Small intestine (tissue), 16 donors: ENCODE measurements at places on chromosomes 2 and 18.

DNA sequence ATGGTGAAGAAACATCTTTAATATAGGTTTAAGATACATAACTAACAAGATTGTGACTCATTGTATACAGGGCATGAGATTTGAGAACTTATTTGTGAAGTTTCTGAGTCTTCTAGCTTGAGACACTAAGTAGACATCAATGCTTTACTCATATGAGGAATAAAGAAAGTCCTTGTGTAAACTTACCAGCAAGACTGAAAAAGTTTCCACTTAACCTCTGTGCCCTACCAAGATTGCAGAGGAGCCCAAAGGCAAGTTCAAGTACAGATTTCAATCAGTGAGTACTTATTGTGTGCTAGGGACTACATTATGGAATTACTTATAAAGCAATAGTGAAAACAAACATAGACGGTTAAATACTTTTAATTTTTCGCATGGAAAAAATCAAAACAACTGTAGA, 1041.2 kb upstream of the CELF4 start:
- DNase-seq: no peak

DNA sequence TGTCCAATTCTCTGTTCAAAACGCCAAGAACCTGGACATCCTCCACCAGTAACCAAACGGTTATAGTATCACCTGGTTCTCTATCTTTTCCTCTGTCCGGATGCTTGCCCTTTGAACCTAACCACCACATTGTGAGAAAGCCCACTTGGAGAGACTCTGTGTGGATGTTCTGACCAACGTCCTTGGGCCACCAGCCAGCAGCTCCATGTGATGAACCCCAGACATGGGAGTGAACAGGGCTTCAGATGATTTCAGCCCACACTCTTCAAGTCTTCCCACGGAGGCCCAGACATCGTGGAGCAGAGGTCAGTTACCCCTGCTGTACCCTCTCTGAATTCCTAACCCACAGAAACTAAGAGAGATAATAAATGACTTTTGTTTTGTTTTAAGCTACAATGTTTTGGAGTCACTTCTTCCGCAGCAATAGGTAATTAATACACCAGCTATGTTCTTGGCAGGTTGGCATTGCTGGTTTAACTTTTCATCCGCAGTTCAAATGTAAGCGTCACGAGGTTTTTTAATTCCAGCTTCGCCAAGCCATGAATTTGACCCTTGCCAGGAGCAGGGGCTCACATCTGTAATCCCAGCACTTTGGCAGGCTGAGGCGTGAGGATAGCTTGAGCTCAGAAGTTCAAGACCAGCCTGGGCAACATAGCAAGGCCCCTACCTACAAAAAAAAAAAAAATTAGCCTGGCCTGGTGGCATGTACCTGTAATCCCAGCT, 36.1 kb upstream of the ZNF532 start:
- no peak for DNase-seq

GRCh38 chr18:74422541-74422940, 34.6 kb downstream of the DIPK1C start:
- DNase-seq: no peak

DNA sequence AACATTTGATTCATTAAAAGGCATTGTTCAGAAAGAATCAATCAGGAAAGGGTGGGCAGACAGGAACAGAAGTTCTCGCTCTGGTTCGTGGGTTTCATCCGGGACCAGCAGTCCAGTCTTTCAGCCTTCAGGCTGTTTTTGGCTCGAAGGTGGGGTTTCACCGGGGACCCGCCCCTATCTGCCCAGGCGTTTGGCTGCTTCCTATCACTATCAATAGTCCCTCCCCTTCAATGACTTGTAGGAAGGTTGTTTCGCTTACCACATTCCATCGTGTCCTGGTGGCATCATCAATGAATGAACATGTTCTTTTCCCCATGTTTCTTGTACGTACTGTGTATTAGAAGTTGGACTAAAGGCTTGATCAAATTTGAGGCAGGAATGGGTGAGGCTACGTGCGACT, 130.3 kb downstream of the NEDD4L start:
- DNase-seq: no peak

GRCh38 chr18:5237723-5238370, 40.8 kb upstream of the AKAIN1 start:
- peak; percentile 85 for DNase-seq

GRCh38 chr2:79512442-79513401, at the start of gene CTNNA2:
Gene CTNNA2, plus strand, starts transcription at chr2:79513051.
- peak; percentile 72 for DNase-seq

- no peak for DNase-seq
Observed at GRCh38 chr2:12031866-12032265, 285.4 kb downstream of the LPIN1 start.

- DNase-seq: peak; percentile 56
Observed at GRCh38 chr2:215529271-215529670, 93.4 kb upstream of the FN1 start.

DNA sequence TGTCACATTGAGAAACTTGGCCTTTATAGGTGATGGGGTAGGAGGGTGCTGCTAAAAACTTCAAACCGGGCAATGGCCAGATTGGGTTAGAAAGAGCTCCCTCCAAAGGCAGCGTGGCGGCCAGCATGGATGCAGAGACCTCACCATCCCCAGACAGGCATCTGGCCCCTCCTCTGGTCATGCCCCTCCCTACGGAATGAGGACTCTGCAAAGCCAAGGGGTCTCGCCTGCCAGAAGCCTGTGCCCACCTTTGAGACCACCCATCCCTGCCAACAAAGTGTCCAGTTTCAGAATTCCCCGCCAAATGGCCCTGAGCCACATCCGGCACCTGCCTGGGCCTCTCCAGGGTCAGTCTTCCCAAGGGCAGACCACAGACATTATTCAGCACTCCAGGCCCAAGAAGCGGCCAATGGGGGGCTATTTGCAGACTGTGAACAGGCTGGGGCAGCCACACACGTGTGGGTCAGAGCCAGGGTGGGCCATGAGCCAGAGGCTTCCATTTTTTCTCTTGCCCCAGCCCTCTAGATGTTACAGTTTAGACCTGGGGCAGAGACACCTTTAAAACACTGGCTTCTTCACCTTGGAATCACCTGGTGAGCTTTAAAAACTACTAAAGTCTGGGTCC, 4.2 kb upstream of the ATP6V1B1 start:
- no peak for DNase-seq

- no peak for DNase-seq
Observed at GRCh38 chr2:74020702-74021406, 36.1 kb downstream of the TET3 start.

- DNase-seq: no peak
Observed at GRCh38 chr2:174121175-174121574, 127.2 kb downstream of the OLA1 start.

GRCh38 chr2:55049821-55050099, 491 bp downstream of the RTN4 start:
- DNase-seq: no peak

- DNase-seq: no peak
Observed at GRCh38 chr2:163528640-163529217, 207.1 kb downstream of the FIGN start.

DNA sequence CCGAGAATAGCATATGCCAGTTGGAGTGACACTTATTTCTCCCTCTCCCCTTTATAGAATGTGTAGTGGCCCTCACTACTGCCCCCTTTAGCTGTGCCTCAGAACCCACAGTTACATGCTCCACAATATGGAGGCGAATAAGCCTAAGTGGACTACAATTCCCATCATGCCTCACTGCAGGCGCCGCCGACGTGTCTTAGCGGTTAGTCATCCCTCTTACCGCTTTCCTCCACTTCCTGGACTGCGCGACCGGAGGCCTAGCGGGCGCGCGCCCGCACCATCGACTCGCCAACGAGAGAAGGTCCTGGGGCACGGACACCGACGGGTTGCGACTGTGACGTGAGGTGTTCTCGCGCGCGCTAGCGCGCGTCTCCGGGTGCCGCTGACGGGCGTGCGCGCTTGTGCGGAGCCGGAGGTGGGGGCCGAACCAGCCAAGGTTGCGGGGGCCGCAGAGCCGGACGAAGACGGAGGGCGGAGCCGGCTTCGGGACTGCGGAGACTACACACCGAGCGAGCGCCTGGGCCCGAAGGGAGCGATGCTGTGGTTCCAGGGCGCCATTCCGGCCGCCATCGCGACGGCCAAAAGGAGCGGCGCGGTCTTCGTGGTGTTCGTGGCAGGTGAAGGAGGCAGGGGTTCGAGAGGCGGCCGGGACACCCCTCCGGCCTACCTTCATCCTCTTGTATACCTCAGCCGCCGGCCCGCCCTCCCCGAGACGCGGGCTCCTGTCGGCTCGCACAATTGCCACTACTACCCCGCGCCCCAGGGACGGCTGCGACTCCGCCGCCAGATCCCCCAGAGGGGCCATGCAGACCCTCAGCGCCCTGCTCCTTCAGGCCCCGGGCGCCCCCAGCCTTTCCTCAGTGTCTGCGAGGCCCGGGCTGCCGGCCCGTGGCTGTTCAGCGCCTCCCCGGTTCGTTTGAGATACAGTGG, at the start of gene UBXN4:
Gene UBXN4 (plus strand): TSS at position 461 of the 930 bp plus-strand sequence. CDS start 75 bp downstream, at position 536.
- peak; percentile 99 for DNase-seq

GRCh38 chr18:79595876-79596374, 83.7 kb upstream of the CTDP1 start:
- no peak for DNase-seq

- no peak for DNase-seq
Observed at GRCh38 chr18:3251963-3252277, 4.3 kb downstream of the MYL12A start.

- no peak for DNase-seq
Observed at GRCh38 chr2:178517496-178517895, 37.2 kb downstream of the PLEKHA3 start.

DNA sequence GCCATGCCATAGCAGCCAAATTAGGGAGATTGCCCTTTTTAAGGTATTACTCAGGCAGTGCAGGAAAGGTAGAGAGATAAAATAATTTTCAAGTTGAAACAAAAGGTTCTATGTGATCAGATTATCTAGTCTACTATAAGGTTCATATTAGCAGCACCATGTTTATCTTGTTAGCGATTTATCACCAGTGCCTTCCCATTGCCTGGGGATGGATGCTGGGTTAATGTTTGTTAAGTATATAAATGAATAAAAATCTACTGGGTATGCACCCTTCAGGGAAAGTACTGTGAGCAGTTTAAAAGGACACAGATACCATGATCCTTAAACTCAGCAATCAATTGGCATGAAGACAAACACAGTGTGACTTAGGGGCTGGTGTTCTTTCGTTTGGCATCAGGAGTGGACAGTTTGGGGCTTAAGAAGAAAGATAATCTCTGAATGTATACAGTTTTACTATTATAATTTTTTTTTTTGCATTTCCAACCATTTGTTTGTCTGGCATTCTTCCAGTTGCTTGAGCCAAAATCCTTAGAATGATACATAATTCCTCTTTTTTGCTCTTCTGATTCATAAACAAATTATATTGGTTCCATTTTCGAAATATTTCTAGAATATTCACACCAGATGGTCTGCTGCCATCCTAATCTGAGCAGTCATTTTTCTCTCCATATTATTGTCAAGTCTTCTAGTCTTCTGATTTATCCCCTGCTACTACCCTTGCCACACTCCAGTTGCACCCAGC, 512.8 kb upstream of the SLC8A1 start:
- no peak for DNase-seq

- DNase-seq: peak; percentile 89
Observed at GRCh38 chr2:111116843-111117597, 3.7 kb upstream of the BCL2L11 start.

DNA sequence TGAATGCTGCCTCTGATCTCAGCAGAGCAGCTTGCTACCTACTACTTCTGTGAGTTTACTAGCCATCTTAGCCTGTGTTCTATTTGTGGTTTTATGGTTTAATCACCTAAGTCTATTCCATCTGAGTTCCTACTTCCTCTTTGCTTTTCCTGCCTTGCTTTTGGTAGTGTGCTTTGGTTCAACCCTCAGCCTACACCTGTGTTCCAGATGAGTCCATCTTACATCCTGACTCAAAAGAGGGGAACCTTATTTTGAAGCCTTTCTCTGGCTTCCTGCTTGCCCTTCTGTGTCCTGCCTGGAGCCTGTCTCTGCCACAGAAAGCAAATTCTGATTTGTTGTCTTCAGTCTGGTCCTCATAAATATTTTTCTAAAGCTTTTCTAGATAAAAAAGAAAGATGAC, 530.3 kb upstream of the MEX3C start:
- no peak for DNase-seq

DNA sequence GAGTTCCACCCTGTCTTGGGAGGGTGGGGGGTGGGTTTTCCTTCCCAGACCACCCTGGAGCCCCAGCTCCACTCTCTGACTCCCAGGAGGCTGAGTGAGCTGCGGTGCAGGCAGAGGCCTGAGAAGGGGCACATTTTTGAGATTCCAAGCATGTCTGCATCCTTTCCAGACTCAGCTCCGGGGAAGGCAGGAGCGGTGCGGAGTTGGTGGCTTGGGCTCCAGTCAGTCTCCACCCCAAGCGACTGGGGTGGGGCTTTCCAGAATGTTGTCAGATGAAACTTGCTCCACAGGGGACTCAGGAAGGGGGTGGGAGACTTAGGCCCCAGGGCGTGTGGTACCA, 44.2 kb upstream of the HS6ST1 start:
- no peak for DNase-seq

GRCh38 chr2:147934881-147935620, 85.5 kb downstream of the ORC4 start:
- no peak for DNase-seq

DNA sequence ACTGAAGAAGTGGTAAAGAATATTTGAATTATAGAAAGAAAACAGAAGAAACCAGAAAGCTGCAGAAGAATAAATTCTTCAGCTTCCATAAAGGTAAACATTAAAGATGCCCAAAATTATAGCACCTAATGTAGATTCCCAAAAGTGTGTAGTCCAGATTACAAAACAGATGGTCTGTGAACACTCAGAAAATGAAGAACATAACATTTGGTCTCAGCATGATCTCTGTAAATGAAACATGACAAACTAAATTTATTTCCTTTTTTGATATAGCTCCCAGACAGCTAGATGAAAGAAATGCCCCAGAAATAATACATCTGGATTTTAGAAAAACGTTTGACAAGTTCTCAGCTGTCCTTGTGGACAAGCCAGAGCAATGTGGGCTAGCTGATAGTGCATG, 794.2 kb upstream of the NXPH2 start:
- no peak for DNase-seq

GRCh38 chr18:36199691-36200295, 12.5 kb downstream of the MOCOS start:
- no peak for DNase-seq

GRCh38 chr2:146701183-146701582, 1143.6 kb upstream of the ACVR2A start:
- no peak for DNase-seq

GRCh38 chr2:19652811-19653210, 249.0 kb downstream of the TTC32 start:
- DNase-seq: no peak

DNA sequence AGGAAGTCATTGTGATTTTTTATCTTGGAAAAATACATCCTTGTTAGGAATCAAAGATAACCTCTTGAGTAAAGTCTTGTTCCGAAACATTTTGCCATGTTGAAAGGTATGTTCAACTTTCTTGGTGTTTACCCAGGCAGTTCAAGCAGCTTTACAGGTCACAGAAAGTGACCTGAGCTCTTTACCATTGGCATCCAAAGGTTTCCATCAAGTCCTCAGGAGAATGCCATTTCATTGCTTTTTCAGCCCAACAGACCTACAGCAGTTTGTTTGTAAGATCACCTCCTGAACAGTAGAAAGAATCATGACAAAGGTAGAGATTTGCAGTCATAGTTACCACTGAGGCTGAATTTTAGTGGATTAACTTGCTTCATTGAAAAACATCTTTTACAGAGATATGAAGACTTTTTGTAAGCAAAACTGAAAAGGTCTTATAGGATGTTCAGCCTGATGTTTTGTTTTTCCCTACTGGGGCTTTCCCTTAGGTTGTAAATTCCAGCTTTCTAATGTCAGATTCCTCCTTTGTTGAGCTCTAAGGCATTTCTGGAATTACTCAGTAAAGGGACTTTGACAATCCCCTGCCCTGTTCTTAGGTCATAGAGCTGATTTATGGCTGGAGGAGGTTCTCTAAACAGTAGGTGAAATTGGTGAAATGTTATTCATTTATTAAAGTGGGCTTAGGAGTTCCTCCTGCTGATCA, 236.8 kb upstream of the RBMS1 start:
- no peak for DNase-seq
